ENCODE measurements at places on chromosomes 5 and 9.
A peak's percentile ranks its signal among the peaks of the same experiment; 100 is the strongest.

- DNase-seq: no peak
Measured at GRCh38 chr5:131475541-131475941, 159.5 kb downstream of the RAPGEF6 start.

GRCh38 chr9:79489261-79490000 lies 82.3 kb upstream of the TLE4 start:
- DNase-seq: no peak

- DNase-seq: no peak
Measured at GRCh38 chr5:151717416-151717815, 30.7 kb upstream of the SPARC start.

DNA sequence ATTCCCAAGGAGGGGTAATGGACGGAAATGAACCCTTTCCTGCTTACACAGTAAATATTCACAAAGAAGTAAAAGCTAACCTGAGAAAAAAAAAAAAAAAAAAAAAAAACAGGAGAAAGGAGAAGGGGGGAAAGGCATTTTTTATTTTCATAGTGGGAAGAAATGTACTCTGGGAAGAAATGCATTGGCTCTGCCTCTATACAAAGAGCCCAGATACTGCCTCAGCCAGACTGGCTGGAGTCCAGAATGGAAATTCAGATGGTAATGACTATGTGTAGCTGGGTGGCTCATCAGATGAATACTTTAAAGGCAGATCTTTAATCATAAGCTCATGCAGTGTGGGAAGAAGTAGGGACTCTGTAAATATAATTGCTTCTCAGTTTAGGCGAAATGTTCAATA lies 124.9 kb upstream of the ZNF608 start:
- DNase-seq: no peak

- DNase-seq: no peak
Measured at GRCh38 chr9:27421577-27421976, 102.5 kb upstream of the IFNK start.

DNA sequence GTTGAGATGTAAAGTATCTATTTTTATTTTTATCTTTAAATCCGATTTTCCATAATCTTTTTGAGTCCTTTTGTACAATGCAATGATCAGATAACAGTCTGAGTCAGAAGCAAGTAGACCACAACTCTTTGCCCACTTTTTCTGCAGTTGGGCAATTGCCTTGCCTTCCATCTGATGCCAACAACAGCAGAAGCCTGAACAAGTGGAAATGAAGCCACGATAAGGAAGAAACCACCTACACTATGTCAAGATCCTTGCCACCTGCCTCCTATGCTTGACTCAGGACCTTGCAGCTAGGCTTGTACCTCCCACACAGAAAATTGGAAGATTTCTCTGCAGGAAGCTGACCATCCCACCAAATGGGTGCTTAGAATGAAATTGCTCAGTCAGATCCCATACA lies 78.6 kb downstream of the ANXA1 start:
- DNase-seq: no peak

GRCh38 chr5:33075731-33076130 lies 364.6 kb downstream of the NPR3 start:
- no peak for DNase-seq

GRCh38 chr9:96626912-96627311 lies 7.3 kb upstream of the CDC14B start:
- DNase-seq: no peak

- no peak for DNase-seq
Measured at GRCh38 chr9:13386935-13387733, 107.6 kb upstream of the MPDZ start.

GRCh38 chr9:95313010-95313498 lies 4.5 kb downstream of the FANCC start:
- DNase-seq: peak; percentile 87

GRCh38 chr9:85425153-85425611 lies 316.6 kb downstream of the AGTPBP1 start:
- peak; percentile 28 for DNase-seq

DNA sequence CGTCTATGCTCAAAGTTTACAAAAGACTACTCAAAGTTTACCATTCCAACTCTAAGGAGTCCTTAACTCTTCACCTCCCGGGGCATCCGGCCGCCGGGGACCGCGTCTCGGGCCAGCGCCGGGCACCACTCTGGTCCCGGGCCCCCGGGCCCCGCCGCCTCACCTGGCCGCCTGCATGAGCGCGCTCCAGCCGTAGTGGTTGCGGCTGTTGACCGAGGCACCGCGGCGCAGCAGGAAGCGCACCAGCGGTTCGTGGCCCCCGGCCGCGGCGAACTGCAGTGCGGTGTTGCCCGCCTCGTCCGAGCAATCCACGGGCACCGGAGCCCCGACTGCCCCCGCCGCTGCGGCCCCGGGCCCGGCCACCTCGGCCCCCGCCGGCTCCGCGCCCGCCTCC lies 388 bp downstream of the ANKS6 start:
- DNase-seq: no peak

- DNase-seq: no peak
Measured at GRCh38 chr5:131627207-131627865, 7.7 kb downstream of the RAPGEF6 start.

GRCh38 chr5:76427206-76428140 lies 24.4 kb downstream of the IQGAP2 start:
- DNase-seq: no peak

GRCh38 chr9:95506428-95506677 lies 10.4 kb downstream of the PTCH1 start:
- no peak for DNase-seq

DNA sequence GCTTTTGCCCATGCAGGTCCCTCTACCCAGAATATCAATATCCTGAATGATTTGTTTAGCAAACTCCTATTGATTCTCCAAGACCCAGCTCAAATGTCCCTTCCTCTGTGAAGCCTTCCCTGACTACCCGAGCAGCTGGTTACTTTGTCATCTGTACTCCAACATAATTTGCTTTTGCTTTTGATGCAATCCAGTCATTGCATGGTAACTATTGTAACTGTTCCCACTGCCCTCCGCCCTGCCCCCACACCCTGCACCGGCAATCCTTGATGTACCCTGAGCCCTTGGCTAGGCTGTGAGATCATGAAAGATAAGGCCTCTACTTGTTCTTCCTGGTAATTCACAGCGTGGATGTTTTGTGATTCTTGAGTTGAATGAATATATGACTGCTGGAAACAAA lies 119.9 kb upstream of the BOD1 start:
- DNase-seq: no peak

- no peak for DNase-seq
Measured at GRCh38 chr5:174991847-174992246, 267.5 kb downstream of the MSX2 start.

DNA sequence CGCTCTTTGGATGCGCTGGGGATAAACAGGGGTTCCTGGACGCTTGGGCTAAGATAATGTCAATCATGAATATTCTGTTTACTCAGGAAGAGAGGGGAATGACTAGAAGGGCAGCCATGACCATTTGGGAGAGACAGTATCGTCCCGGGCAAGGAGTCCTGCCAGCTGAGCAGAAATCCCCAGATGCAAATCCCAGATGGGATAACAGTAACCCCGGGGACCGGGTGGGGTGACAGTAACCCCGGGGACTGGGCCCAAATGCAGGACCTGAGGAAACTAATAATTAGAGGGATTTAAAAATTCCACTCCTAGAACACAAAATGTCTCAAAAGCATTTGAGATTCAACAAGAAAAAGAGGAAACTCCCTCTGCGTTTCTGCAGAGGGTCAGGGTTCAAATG lies 189.0 kb upstream of the PPP1R26 start:
- DNase-seq: no peak

- DNase-seq: no peak
Measured at GRCh38 chr9:108103046-108103693, 613.6 kb upstream of the KLF4 start.

DNA sequence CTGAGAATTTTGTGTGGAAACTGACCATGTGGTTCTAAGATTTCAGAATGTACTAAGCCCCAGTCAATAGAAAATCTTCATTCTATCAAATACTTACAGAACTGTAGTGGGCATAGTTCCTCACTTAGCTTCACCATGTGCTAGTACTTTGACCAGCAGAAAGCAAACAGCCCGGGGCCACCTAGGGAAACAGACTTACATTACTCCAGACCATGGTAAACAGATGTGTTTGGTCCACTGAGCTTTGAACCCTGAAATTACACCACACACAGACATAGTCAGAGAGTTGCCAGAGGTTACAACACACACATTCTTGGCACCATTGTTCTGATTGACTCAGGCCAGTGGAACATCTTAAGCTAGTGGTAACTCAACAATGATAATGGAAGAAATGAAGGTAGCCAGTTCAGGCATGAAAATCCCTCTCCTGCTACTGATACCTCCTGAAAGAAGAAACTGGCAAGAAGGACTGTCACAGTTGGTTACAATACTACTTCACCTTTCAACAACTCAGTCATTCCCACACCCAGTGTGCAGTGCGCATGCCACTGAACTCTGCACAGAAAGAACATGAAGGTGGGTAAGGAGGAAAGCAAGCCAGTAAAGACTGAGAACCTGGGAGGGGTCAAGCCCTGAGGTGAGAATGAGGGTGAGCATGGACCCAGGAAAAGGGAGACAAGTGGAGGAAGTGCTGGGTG lies 18.7 kb upstream of the LECT2 start:
- DNase-seq: no peak

DNA sequence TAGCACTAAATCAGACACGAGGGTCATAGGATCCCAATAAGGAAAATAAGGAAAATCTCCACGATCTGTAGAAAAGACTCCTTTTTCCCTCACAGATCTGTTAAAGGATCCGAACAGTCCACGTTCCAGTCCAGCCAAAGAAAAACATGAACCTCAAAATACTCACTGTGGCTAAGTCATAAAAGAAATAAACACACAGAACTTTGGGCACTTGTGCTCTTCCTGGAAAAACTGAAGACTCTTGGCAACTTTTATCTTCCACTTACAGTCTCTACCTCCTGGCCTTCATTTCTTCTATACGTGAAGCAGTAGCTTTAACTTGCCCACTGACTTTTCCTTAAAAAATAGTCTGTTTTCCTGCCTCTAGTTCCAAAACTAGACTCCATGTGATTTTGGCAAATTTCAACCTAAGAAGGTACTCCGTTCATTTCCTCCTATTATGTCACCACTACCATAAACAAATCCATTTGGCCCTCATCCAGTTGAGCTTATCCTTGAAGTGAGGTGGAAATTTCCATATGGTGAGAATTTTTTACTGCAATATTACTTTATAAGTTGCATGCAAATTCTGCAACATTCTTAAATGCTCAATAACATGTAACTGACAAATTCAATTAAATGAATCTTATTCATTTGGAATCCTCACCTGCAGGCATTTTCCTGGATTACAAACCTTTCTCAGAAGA lies 5.3 kb upstream of the LHFPL2 start:
- DNase-seq: no peak

DNA sequence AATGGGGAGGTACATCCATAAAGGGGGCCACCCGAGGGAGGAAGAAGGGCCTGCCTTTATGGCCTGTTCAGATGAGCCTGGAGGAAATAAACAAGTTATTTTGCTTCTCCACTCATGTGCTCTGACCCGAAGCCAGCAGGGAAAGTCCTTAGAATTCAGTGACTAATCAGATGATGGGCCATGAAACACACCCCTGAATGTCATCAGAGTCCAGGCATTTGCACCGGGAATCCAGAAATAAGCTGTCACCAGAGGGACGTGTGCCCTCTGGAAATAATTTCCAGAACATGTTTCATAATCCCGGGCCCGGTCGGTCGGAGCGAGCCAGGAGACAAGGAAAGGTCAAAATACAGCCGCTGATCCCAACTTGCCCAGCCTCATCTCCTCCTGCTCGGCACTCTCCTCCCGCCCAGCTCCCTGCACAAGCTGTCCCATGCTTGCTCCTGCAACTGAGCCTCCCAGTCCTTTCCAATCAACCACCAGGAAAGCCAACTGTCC lies 73.6 kb upstream of the ZNF622 start:
- DNase-seq: no peak
